ENCODE measurements at places on chromosomes 7 and 10.
A peak's percentile ranks its signal among the peaks of the same experiment; 100 is the strongest.

DNA sequence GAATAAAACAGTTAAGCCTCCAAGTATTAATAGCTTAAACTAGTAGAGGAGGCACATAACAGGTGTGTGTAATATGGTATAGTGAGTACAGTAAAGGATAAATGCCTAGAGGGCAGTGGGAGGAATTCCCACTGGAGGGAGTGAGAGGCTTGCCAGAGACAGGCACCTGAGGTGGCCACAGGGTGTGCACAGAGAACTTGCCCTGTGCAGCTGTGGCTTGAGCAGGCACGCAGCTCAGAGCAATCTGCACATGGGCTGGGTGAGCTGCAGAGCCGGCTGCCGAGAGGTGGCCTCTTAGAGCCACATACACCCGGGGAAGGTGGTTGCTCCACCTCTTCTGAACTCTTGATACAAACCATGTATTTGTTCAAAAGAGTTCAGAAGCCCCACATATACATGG is 237.1 kb downstream of the COBL start:
- no peak for DNase-seq

GRCh38 chr10:73589563-73590126 is 1.5 kb downstream of the USP54 start:
- no peak for DNase-seq

DNA sequence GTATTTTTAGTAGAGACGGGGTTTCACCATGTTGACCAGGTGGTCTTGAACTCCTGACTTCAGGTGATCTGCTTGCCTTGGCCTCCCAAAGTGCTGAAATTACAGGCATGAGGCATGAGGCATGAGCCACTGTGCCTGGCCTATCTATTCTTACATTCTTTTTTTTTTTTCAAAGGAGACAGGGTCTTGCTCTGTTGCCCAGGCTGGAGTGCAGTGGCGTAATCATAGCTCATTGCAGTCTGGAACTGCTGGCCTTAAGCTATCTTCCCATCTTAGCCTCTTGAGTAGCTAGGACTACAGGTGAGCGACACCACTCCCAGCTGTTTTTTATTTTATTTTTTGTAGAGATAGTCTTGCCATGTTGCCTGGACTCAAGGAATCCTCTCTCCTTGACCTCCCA is 20.5 kb downstream of the RSBN1L start:
- no peak for DNase-seq

GRCh38 chr7:50735333-50735732 is 47.4 kb downstream of the GRB10 start:
- DNase-seq = no peak

- no peak for DNase-seq
These were observed 103.2 kb upstream of the WAC start for GRCh38 chr10:28429573-28430216.

DNA sequence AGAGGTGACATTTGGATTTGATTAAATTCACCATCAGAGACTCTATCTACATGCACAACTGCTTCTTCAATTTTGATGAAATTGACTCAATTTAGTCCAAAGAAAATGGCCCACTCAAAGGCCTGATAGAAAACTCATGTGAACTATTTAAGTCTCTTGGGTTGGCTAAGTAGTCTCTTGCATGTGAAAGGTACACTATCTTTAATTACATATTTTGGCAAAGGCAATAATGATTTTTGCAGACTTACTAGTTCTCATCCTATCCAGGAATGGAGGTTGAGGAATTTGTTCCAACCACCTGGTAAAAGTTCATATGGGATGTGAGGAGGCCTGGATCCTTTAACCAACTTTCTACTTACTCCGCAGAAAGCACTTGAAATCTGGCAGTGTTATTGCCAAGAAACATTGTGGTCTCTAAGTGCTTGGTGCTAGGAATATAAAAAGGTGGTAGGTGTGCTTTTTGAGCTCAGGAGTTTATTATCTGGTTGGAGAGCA is 618.6 kb upstream of the MKI67 start:
- DNase-seq = no peak

GRCh38 chr10:23368816-23369640 is 24.4 kb upstream of the C10orf67 start:
- no peak for DNase-seq

GRCh38 chr10:115157357-115157756 is 64.2 kb downstream of the ATRNL1 start:
- DNase-seq = no peak

DNA sequence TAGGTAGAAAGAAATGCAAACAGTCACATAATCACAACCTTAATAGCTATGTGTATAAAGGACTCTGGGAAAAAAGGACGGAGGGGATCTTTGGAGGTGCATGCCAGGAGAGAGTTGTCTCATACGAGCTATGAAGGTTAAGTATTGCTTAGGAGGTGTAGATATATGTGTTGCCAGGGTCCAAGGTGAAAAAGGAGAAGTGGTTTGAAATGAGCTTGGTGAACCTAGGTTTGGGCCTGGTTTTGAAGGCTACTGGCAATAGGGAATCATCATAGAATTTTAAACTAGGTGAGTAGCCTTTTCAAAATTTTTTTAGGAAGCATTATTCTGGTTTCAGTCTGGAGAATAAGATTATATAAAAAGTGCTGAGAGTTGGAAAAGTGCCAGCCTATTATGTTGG is 336.8 kb downstream of the AUTS2 start:
- no peak for DNase-seq

DNA sequence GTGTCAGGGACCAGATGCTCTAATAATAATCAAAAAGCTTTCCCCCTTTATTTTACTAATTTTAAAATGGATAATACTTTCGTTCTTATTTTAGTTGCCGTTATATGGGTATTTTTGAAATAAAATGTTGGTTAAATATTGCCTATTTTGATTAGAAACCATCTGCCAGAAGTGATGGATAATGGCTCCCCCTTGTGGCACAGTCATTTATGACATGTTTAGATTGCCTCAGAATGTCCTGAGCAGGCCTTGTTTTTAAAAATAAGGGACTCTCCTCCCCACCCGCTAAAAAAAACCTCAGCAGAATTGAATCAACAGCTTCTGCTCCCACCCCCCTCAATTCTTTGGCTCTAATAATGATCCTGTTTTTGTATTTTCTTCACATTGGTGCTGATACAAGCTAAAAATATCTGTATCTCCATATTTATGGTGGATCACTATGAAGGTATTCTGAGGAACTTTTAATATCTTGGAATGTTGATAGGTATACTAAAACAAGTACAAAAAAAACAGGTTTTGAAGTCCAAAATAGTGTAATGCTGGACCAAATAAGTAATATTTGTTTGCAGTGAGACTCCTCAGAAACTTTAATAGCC is 38.8 kb downstream of the TMEM60 start:
- peak; percentile 80 for DNase-seq

GRCh38 chr7:70728872-70729552 is 402.9 kb upstream of the GALNT17 start:
- no peak for DNase-seq

DNA sequence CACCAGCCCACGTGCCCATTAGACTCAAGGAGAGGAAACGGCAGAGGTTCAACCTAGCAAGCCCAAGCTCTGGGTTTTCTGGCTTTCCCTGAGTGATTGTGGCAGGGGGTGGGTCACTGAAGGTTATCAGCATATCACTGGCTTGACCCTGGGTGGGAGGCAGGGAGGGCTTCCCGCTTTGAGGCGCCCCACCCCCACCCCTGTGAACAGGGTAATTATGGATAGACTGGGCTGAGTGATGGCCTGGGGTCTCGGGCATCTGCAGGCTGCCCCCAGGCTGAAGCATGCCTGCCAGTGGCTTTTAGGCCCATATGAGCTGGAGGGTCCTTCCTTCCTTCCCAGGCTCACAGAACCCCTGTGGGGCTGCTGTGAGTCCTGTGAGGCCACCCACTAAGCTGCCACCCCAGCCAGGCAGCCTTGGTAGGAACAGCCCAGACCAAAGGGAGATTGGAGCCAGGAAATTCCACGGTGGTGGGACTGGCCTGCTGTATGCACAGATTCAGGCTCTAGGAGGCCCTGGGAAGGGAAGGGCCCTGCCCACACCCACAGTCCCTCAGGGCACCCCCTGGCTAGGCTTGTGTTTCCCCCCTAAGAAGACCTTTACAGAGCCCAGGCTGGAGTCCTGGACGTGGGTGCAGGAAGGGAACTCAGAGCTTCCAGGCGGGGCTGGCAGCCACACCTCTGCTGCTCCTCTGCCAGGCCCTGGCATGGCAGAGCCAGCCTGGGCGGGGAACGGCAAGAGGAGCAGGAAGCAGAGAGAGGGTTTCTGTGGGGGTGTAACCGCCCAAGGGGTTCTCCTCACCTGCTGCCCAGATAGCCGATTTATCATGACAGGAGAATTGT is 33.1 kb downstream of the GPRIN2 start:
- DNase-seq = no peak

DNA sequence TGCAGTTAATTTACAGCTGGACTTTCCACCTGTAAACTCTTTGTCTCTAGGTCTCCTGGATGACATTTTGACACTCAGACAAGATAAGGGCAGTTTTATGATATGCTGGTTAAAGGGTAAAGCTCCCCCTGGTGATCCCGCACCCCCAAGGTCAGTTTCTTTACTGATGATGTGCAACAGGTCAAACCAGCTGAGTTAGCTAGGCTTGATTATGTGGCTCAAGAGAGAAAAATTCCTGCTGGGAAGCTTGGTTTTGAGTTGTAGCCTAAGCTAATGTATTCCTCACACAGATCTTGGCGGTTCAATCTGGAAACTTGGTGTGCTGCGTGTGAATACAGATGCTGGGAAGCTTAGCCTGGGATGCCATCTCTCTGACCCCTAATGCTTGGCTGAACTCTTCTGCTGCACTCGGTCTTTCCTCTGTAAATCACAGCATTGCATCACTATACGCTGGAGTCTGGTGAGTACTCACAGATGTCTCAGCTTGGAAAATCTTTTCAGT is 11.4 kb upstream of the AKR1D1 start:
- DNase-seq = no peak

- no peak for DNase-seq
These were observed 551.0 kb upstream of the ZWINT start for GRCh38 chr10:56912043-56912442.

- DNase-seq = no peak
These were observed 63.9 kb upstream of the FAM20C start for GRCh38 chr7:128171-129080.

DNA sequence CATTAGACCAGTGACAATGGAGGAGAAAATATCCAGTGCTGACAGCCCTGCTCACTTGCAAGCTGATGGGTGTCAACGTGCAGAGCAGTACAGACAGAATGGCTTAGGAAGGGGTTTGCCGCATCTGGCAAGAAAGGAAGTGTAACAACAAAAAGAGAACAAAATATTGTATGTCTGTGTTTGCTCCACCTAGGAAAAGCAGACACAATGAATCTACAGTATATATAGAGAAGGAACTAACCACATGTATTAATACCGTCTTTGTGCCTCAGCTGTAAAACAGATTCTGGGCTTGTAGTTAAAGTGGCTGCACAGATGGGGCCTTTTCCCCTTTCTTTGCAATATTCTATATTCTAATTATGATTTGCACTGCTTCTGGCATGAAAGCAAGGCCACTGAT is 281.1 kb upstream of the MEOX2 start:
- no peak for DNase-seq

GRCh38 chr10:122233857-122234348 is 37.2 kb upstream of the BTBD16 start:
- no peak for DNase-seq

DNA sequence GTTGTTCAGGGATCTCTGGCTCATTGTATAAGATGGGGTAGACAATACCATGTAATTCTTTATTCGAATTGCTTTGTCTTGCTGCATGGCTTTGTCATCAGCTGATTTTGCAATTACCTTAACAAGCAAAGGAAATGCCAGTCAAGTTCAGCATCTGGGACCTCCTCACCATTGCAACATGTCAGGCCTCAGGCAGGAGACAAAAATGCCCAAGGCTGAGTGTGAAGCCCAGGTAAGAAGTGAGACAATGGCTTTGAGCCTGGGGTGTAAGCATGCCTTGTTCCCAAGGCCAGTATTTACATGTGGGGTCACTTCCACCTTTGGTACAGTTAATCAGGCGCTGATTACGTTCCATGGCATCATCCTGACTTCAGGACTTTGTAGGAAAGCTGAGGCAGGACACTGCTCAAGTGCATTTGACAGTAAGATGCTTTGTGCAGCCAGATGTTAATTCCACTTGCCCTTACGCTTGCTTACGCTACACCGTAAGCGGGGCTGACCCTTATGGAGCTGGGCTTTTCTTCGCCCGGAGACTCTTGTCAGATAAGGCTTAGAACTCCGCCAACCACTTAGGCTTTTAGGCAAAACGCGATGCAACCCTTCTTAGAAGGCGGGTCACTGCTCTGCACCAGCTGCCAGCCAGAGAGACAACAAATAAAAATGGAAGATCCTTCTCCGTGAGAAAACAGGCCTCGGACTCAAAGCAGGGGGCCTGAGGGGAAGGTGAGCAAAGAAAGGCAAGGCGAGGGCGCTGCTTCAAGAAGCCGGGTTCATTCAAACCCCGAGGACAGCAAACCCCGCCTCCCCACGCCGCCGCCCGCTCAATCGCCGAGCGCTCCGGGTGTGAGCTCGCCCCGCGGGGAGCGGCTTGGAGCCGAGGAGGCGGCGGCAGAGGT is 1.3 kb upstream of the SP4 start:
- DNase-seq = no peak

GRCh38 chr7:24755541-24756407 is 1.5 kb downstream of the GSDME start:
- no peak for DNase-seq

GRCh38 chr10:55410415-55410885 is 609.4 kb upstream of the PCDH15 start:
- DNase-seq = no peak

- peak; percentile 47 for DNase-seq
These were observed 451 bp downstream of the SRRT start for GRCh38 chr7:100875356-100875751.

DNA sequence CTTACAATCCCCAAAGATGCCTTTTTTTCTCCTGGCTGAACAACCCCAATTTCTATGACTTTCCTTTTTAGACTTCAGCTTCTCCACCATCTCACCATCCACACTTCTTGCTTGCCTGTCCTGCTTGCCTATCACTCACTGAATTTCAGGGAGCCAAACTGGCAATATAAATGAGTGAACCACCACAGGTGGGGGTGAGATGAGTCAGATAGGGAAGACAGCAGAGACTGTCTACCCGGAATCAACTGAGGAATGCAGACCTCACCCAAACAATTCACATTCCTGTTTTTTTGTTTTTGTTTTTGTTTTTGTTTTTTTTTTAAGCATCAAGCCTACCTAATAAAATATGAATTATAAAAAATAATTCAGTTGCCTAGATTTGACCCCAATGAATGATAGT is 273.8 kb downstream of the NRG3 start:
- DNase-seq = no peak

DNA sequence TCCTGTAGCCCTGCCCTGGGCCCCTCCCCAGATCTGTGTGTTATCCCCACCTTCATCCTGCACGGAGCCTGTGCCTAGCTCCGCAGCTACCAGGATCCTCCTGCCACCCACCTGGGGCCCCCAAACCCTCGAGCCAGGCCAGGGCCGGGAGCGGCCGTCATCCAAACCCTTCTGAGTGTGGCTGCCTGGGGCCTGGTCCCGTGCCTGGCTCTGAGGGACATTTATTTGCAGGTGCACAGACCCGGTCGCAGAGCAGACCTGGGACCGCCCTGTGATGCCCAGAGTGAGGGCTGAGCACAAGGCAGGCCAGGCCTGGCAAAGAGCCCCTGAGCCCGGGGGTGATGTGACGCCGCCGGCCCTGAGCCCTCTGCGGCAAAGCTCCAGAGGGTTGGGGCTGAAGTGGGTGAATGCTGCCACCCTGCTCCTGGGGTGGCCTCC is 27.4 kb upstream of the INPP5A start:
- no peak for DNase-seq
